ENCODE measurements at places on chromosomes 12 and 14.

DNA sequence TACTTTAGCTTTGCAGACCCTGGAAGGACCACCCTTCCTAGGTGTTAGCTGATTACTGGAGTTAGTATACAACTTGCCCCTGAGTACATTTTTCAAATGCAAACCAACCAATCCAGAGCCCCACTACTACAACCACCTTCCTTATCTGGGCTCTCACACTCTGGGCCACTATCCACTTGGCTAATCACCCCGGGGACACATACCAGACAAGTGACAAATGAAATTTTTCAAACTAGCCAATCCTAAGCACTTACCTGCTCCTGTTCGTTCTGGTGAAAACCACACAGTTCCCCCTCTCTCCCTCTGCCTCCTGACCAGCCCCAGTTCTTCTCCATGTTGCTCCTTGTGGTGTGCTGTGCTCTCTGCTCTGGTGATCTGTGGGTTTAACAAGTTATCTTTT is 140.4 kb downstream of the CNTN1 start:
- no peak for DNase-seq

GRCh38 chr12:45303945-45304344 is 88.0 kb downstream of the ANO6 start:
- DNase-seq = no peak

DNA sequence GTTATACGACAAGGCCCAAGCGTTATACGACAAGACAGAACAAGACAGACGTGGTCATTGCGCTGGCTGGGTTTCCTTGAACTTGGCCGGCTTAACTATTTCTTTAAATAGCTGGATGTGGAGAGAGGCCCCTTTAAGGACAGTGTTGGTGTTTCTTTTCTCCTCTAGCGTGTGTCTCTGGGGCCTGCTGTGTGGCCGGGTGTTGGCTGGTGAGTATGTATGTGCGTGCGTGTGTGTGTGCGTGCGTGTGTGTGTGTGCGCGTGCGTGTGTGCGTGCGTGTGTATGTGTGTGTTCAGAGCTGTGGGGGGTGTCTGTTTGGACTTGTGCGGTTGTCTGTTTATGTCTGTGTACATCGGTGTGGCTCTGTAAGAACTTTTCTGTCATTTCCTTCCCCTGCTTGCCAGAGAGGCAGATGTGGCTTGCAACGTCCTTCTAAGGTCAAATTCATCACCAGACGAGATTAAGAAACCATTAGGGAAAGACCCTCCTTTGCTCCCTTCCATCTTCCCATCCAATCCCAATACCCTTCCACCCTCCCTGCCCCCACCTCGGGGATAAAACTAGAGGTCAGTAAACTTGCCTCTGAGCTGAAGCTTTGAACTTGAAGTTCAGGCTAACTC is 78.6 kb upstream of the TBX3 start:
- DNase-seq = no peak

- DNase-seq = no peak
Measured at GRCh38 chr12:100494538-100494937, 20.9 kb downstream of the NR1H4 start.

DNA sequence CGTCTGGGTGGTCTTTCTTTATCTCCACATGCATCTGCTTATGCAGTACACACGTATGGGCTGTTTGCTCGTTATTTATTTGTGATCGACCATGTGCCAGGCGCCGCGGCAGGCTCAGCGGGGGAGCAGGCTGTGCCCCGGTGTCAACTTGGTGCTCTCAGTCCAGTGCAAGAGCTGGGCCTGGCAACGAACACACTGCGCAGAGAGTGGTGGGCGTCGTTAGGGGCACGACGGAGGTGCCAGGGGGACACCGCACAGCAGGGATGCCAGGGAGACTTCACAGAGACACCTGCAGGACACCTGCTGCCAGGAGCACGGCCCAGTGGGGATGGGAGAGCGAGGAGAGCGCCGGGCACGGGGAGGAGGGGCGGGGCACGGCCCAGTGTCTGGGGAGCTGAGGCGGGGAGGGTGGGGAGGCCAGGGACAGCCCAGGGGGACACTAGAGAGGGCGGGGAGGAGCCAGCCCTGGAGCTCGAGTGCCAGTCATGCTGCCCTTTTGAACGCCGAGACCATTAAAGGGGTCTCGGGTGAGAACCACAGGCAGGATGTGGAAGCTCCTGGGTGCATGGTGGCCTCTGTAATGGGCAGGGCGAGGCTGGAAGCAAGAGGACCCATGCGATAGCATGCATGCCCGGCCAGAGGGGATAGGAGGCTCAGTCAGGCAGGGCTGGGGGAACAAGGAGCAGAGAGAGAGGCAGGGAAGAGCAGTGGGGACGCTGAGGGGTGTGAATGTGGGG is 652 bp upstream of the LRCOL1 start:
- no peak for DNase-seq

- DNase-seq = no peak
Measured at GRCh38 chr12:82593901-82594396, 92.8 kb upstream of the TMTC2 start.

- DNase-seq = no peak
Measured at GRCh38 chr14:75274050-75274898, 4.4 kb upstream of the FOS start.

- DNase-seq = peak; percentile 48
Measured at GRCh38 chr12:102095677-102096263, 24.1 kb downstream of the NUP37 start.

Measured in erythroblast (primary cell).